ENCODE measurements at places on chromosomes 5 and 9.
A peak's percentile ranks its signal among the peaks of the same experiment; 100 is the strongest.

DNA sequence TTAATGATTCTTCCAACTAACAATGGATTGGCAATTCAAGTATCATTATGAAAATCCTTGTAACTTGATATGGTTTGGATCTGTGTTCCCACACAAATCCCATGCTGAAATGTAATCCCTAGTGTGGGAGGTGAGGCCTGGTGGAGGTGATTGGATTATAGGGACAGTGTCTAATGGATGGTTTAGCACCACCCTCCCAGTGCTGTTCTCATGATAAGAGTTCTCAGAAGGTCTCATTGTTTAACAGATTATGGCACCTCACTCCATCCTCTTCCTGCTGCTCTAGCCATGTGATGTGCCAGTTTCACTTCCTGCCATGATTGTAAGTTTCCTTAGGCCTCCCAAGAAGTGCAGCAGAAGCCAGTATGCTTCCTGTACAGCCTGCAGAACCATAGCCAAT, 1116.2 kb upstream of the EDIL3 start:
- no peak for DNase-seq

- no peak for DNase-seq
These were observed 15.7 kb downstream of the PHF2 start for GRCh38 chr9:93592008-93592642.

DNA sequence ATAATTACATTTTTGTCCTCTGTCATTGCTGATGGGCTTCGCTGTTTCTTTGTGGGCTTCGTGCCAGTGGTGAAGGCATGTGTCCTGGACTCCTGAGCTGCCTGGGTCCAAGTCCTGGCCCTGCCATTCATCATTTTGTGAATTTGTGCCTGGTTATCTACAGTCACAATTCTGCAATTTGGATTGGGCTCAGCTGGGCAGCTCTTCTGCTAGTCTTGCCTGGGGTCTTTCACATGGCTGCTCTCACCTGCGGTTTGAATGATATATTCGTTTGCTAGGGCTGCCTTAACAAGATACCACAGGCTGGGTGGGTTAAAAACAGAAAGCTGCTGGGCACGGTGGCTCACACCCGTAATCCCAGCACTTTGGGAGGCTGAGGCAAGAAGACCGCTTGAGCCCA, 192.7 kb upstream of the IER5L start:
- DNase-seq, result no peak

GRCh38 chr9:127817881-127818434, 15.3 kb downstream of the FPGS start:
- DNase-seq, result no peak

DNA sequence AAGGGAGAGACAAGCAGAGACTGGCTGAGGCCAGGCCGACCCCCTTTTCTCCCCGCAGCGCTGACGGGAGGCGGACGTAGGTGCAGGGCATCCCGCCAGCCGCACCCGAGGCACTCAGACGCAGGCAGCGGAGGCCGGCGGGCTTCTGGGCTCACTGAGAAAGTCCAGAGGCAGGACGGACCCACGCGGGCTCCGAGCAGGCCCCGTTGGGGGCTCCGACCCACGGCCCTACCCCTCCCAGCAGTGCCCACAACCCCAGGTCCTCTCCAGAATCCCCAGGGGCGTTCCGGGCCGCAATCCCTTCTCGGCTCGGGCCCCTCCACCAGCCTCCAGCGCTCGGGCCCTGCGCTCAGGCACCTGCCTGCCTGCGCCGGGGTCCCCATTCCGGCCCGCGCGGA, 543 bp downstream of the MTMR12 start:
- DNase-seq, result peak; percentile 66

- no peak for DNase-seq
These were observed 5.5 kb downstream of the SLC25A2 start for GRCh38 chr5:141298376-141298775.

Measured in activated naive CD4-positive, alpha-beta T cell treated with anti-CD3 and anti-CD28 coated beads, Interleukin-2, amount 10 ng/mL, durations not matched to agents 7 days and 5 days (primary cell).